ENCODE measurements at places on chromosomes 2 and 18.

- no peak for DNase-seq
Measured at GRCh38 chr2:60793169-60793568, 37.1 kb downstream of the PAPOLG start.

GRCh38 chr2:147198651-147199171 lies 646.1 kb upstream of the ACVR2A start:
- no peak for DNase-seq

DNA sequence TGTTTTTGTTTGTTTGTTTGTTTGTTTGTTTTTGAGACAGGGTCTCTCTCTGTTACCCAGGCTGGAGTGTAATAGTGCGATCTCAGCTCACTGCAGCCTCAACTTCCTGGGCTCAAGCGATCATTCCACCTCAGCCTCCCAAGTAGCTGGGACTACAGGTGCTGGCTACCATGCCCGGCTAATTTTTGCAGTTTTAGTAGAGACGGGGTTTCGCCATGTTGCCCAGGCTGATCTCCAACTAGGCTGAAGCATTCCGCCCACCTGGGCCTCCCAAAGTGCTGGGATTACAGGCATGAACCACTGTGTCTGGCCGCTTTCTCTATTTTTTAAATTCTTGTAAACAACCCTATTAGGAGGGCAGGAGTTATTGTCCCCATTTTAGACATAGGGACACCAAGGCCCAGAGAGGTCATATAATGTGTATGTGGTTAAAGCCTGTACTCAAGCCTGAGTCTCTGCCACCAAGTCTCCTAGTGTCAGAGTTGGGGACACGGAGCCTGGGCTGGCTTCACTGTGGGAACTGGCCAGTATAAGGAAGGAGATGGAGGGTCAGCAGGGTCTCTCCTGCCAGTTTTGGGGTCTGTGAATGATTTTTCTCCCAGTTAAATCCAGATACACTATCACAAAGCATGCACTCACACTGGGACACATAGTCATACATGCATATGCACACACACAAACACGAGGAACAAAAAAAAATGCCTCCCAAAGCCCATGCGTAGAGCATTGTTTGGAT lies 27.5 kb upstream of the MCFD2 start:
- DNase-seq = no peak

GRCh38 chr2:235591921-235592320 lies 98.1 kb downstream of the AGAP1 start:
- no peak for DNase-seq

- DNase-seq = no peak
Measured at GRCh38 chr2:5660591-5660990, 31.6 kb upstream of the SOX11 start.

DNA sequence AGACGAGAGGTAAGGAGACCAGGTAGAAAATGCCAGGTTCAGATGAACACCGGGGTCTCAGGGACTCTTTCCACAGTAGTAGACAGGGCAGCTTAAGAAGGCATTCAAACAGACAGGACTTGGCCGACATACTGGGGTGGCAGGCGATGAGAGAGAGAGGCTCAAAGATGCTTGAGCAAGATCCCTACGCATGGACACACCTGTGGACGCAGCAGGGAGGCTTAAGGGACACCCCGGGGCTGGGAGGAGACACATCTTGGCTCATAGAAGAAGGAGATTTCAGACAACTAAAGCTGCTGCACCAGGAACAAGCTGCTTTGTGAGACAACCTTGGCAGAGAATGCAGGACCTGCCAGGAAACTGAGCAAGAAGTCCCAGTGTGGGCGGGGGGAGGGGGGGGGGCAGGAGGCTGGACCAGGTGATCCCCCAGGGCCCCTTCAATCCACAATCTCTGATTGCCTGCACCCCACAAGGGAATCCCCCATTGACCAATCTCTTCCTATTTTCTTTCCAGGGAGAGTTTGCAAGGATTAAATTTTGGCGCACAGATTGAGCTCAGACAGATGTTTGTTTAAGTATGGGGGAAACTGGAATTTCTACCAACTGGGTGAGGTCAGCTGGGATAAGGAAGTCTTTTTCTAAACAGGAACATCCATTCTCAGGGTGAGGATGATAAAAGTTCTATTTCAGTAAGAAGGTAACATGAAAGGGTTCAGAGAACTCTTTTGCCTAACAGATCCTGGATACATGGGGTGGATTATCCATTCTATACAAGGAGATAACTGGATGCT lies 400.7 kb downstream of the NBAS start:
- no peak for DNase-seq

DNA sequence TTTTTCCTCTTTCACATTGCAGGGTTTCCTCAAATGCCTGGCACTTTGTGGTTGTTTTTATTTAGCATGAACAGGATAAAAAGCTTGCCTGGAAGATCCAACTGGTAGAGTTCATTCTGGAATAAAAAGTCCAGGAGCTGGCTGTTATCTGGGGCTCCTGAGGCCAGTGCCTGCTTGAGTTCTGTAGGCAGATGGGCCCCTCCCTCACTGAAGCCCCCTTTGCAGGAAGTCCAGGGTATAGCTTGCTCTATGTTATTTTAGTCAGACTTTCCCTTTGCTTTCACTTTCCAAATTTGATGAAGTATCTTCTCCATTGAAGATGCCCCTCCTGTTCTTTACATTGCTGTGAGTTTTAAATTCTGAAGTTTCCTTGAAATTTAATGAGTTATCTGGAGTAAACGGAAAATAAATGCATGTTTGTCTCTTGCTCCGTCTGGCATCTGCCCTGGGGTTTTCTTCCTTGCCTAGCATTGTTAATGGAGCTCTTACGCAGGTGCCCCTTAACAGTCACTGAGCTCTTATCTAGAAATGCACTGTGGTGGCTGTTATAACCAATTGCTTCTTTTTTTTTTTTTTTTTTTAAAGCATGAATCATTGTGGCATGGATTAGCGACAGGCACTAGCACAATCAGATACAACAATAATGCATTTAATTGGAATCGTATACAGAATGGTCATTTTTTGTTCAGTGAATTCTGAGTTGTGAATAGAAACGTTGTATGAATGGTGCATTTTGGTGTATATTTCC lies 27.0 kb upstream of the LPIN1 start:
- no peak for DNase-seq

DNA sequence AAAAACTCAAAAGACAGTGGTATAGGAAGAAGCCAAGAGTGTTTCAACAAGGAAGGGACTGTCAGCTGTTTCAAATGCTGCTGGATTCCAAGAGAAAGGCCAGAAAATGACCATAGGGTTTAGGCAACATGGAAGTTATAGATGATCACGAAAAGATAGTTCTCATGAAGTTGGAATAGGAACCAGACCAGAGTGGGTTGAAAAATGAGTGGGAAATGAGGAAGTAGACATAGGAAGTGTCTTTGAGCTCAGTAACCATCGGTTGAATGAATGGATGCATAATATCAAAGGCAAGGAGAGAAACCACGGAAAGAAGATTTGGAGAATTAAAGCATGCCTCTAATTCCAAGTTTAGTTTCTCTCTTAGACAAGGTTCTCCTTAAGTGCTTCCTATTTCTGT lies 1.3 kb downstream of the NCAPH start:
- DNase-seq = no peak

DNA sequence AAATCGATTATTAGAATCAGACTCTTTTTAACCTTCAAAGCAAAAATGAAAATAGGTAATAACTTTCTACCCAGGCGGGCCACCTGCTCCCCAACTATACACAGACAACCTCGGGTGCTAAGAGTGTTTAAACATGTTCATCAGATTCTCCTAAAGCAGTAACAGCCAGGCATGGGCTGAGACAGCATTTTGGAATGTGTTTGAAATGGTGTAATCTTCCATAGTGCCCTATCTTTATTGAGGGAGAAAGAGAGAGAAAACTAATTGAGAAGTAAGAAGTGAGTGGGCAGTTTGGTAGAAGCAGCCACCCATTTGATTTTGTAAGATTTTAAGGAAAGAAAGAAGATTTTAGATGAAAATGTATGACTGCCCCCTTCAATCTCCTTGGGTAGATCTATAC lies 196.1 kb upstream of the CTAGE1 start:
- no peak for DNase-seq

DNA sequence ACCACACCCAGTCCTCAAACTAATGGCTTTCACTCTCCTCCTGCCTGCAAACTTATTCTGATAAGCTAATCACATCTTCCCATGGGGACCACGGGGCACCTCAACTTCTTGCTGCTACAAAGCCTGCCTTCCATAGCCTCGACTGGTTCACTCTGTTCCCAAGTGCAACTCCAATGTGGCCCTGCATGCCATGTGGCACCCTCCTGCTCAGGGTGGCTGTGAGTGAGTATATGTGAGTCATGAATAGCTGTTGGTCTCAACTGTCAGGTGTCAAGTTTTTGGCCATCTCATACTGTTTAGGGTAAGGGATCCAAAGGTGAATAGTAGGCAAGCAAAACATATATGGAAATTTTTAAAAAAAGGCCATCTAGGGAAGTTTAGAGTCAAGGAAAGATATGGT lies 276.1 kb upstream of the DCC start:
- DNase-seq = no peak

Data from stimulated activated CD4-positive, alpha-beta T cell treated with anti-CD3 and anti-CD28 coated beads, Interleukin-15, amount 100 ng/mL, for 1 hour (primary cell).